ENCODE measurements at places on chromosomes 11 and 22.
A peak's percentile ranks its signal among the peaks of the same experiment; 100 is the strongest.

- no peak for DNase-seq
Measured at GRCh38 chr11:5791165-5791564, at the start of gene OR52N1. OR52N1 (minus strand) TSS chr11:5791265; CDS start chr11:5788816, 2,449 bp downstream.

- DNase-seq = no peak
Measured at GRCh38 chr11:35850191-35850590, 93.7 kb upstream of the LDLRAD3 start.

DNA sequence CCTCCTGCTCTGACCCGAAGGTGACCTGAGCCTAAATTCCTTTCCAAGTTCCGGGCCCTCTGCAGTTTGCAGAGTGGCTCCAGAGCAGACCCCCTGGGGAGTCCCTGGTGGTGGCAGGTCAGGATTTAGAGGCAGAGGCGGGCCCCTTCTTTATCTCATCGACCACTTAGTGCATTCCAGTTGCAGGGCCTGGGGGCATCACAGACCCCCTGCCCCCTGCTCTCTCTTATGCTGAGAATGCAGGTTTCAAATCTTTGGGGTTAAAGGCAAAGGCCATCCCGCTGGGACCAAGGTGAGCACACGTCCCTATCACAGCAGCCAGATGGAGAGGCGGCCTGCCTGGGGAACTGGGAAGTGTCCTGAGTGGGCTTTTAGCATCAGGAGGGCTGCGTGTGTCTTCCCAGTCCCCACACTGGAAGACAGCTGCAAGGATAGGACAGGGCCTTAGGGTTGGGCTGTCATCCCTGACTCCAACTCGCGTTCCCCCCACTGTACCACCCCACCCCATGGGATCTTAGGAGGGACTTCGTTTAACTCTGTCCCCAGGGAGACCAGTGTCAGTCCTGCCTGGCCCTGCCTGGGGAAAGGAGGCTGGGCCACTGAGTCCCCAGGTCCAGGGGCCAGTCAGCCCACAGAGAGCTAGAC, 11.3 kb downstream of the DERL3 start:
- DNase-seq = no peak

- DNase-seq = no peak
Measured at GRCh38 chr11:86244063-86244521, 461 bp upstream of the EED start.

GRCh38 chr22:40310081-40310767, 36.1 kb upstream of the ADSL start:
- DNase-seq = peak; percentile 92
